ENCODE measurements at places on chromosomes 2 and 18.

GRCh38 chr18:58196881-58197872 lies 153.2 kb downstream of the NEDD4L start:
- no peaks in the 10 kb centered on the region for H3K27me3 ChIP-seq
- H3K27ac ChIP-seq = no peak overlapping the region
- DNase-seq = no peak
- H3K4me1 ChIP-seq = peaks cover 6% of the 10 kb centered on the region

DNA sequence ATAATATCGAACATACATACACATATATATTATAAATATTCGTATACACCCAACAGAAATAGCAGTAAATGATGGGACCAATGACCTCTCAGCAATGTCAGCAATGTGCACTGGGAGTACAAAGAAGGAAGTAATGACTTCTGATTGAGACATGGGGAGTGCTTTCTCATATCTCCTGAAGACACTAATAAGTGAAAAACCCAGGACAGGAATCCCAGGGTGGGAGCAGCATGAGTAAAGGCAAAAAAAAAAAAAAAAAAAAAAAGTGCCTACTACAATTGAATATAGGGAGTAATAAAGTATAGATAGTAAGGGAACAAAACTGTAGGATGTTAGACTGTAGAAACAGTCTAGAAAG lies 491.3 kb downstream of the IRS1 start:
- H3K4me3 ChIP-seq = no peak overlapping the region
- no peak overlapping the region for H3K27ac ChIP-seq
- no peak for DNase-seq
- H3K27me3 ChIP-seq = no peaks in the 10 kb centered on the region
- no peaks in the 10 kb centered on the region for H3K4me1 ChIP-seq

DNA sequence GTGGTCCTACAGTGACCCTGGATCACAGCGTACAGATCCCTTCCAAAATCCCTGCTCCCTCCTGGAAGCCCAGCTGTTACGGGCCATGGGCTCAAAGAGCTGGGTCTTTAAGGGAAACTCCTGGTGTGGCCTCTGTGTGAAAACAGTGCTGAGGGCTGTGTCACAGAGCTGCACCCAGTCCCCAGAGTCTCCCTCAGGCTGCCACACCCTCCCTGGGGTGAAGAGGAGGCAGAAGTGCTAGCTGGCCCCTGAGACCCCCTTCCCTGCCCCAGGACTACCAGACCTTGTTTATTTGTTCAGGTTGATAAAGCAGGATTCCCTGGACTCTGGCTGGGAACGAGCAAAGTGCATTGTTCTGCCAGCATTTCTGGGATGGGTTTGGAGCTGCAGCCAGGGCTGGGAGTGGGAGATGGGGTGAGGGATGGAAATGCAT lies 7.7 kb downstream of the ATOH8 start:
- H3K4me3 ChIP-seq = no peak overlapping the region
- peaks cover 8% of the 10 kb centered on the region for H3K27me3 ChIP-seq

- H3K4me3 ChIP-seq = no peak overlapping the region
- no peaks in the 10 kb centered on the region for H3K36me3 ChIP-seq
- H3K27me3 ChIP-seq = no peaks in the 10 kb centered on the region
- H3K27ac ChIP-seq = no peak overlapping the region
Measured at GRCh38 chr2:225566798-225567197, 167.3 kb downstream of the NYAP2 start.

DNA sequence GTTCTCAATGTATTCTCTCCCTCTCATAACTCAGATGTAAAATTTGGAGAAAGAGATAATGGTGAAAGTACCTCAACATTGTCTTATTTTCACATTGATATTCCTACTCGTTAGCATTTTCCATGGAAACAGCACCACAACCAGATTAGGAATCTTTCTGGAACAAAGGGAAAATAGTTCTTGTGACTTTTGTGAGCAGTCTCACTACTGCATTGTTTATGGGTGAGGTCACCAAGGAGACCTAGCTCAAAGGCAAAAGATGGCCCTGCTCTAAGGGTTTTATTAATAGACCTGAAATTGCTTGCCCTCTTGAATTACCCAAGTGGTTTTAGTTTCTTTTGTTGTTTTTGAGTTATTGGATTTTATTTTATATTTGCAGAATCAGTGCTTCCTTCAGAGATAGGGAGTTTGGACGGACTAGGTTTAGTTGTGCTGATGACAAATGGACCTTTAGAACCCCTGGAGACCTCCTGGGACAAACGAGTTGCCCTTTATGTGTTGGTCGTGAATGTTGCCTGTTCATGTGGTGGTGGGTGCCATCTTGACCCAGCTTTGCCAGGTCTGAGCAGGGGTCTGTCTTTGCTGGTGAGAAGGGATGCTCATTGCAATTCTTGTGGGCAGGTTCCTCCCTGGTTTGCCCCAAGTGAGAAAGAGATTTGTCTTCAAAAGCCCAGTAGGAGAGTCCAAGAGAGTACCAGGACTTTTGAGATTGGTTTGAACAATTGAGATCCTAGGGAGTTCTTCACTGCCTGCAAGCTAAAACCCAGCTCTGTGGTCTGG lies 58.1 kb downstream of the INPP4A start:
- peaks cover under 1% of the 10 kb centered on the region for H3K4me1 ChIP-seq
- no peak for DNase-seq
- H3K4me3 ChIP-seq = no peak overlapping the region
- no peaks in the 10 kb centered on the region for H3K36me3 ChIP-seq

GRCh38 chr18:3931542-3932112 lies 481.7 kb downstream of the TGIF1 start:
- H3K36me3 ChIP-seq = no peaks in the 10 kb centered on the region
- H3K4me1 ChIP-seq = no peaks in the 10 kb centered on the region
- no peak overlapping the region for H3K27ac ChIP-seq
- no peaks in the 10 kb centered on the region for H3K27me3 ChIP-seq
- no peak for DNase-seq

GRCh38 chr2:29246383-29247300 lies 131.4 kb downstream of the CLIP4 start:
- no peaks in the 10 kb centered on the region for H3K36me3 ChIP-seq
- H3K27ac ChIP-seq = no peak overlapping the region
- no peak for DNase-seq
- no peaks in the 10 kb centered on the region for H3K27me3 ChIP-seq

DNA sequence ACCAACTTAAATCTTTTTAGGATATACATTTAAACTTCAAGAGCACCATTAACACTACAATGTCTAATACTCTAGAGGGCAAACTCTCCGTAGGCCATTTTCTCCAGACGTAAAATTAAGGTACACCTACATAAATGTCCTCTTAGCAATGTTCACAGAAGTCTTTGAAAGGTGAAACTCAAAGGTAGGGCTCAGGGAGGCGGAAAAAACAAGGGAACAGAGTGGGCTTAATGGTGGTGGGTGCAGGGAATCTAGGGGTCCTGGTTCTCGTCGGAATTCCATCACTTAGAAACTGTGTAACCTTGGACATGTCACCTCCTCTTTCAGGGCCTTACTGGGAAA lies 668 bp downstream of the NFU1 start:
- H3K36me3 ChIP-seq = no peaks in the 10 kb centered on the region
- H3K27me3 ChIP-seq = no peaks in the 10 kb centered on the region
- DNase-seq = no peak
- H3K4me3 ChIP-seq = peak overlapping the region; percentile 76
- peaks cover 3% of the 10 kb centered on the region for H3K4me1 ChIP-seq

DNA sequence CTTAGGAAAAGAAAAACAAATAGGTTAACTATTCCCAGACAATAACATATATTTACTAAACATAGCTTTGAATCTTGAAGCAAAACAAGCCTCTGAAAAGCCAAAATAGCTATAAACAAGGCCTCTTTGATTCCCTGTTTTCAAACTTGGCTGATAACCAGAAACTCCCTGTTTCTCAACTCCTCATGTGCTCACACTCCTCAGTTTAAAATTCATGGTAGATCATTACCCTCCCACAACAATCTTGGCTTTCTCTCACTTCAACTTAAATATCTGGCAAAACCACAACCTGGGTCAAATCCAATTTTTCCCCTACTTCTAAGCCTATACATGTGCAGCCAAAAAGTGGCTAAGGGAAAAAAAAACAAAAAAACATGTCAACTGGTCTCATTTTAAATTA lies 15.6 kb downstream of the SUCLG1 start:
- H3K27ac ChIP-seq = no peak overlapping the region
- no peak for DNase-seq
- H3K4me3 ChIP-seq = no peak overlapping the region

GRCh38 chr2:8402222-8402621 lies 279.6 kb upstream of the ID2 start:
- no peaks in the 10 kb centered on the region for H3K36me3 ChIP-seq
- H3K27me3 ChIP-seq = no peaks in the 10 kb centered on the region
- DNase-seq = no peak
- H3K4me1 ChIP-seq = no peaks in the 10 kb centered on the region
- no peak overlapping the region for H3K4me3 ChIP-seq

DNA sequence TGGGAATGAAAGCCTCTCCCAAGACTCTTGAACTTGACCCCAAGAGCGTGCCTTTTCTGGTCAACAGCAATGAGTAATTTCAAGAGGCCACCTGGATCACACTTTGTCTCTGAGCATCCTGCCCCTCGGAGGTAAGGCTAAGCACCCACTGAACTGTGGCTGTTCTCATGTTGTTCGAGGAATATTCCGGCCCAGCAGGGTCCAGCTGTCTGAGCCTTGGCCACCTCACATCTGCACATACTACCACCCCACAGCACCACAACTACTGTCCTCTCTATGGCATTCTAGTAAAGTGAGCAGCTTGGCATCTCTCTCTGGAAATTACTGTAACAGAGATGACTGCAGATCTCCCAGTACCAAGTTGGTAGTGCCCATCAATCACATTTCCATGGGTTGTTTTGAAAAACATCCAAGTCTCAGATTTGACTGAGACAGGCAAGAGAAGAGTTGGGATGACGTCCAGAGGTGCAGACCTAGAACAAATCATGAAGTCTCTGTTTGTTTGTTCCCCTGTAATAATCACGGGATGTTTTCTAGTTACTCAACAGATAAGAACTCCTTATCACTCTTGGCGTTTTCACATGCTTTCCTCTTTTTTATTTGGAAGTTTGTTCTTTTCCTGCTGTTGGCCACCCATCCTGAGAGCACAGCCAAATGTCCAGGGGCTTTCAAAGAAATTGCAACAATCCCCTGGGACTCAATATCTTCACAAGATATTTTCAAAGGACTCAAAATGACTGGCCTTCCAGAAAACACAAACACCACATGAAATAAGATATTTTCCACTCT lies 336.0 kb upstream of the TNP1 start:
- no peaks in the 10 kb centered on the region for H3K27me3 ChIP-seq
- H3K27ac ChIP-seq = no peak overlapping the region
- no peak for DNase-seq
- no peaks in the 10 kb centered on the region for H3K36me3 ChIP-seq
- H3K4me3 ChIP-seq = no peak overlapping the region

GRCh38 chr2:214648520-214648919 lies 161.0 kb downstream of the BARD1 start:
- H3K36me3 ChIP-seq = no peaks in the 10 kb centered on the region
- no peaks in the 10 kb centered on the region for H3K27me3 ChIP-seq
- no peak for DNase-seq

DNA sequence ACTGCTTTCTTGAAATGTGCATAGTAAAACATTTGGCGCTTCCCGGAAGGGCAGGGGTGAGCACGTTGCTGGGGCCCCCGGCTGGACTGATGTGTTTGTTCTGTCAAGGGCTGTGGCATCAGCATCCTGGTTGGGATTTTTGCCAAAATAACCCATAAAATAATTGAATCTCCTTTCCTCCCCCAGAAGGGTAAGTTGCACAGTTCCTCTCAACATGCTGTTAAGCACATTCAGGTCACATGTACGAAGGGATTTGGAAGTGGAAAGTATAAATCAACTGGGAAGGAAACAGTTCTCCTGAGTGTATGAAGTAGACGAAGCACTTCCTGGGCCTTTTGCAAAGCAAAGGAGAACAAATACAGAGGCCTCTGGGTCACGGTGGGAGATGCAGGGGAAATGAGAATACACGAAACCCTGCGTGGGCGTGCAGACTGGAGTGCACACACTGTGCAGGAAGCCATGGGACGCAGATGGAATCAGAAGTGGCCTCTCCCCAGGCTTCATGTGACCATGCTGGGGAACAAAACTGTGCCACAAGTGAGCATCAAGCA lies 183.9 kb downstream of the LPIN1 start:
- DNase-seq = no peak
- no peak overlapping the region for H3K4me3 ChIP-seq
- H3K27ac ChIP-seq = no peak overlapping the region
- H3K27me3 ChIP-seq = no peaks in the 10 kb centered on the region
- H3K4me1 ChIP-seq = no peaks in the 10 kb centered on the region

GRCh38 chr2:215931256-215931903 lies 82.0 kb downstream of the MREG start:
- H3K27me3 ChIP-seq = no peaks in the 10 kb centered on the region
- H3K4me1 ChIP-seq = peaks cover 2% of the 10 kb centered on the region
- H3K27ac ChIP-seq = no peak overlapping the region
- no peak overlapping the region for H3K4me3 ChIP-seq
- H3K36me3 ChIP-seq = peaks cover 5% of the 10 kb centered on the region

DNA sequence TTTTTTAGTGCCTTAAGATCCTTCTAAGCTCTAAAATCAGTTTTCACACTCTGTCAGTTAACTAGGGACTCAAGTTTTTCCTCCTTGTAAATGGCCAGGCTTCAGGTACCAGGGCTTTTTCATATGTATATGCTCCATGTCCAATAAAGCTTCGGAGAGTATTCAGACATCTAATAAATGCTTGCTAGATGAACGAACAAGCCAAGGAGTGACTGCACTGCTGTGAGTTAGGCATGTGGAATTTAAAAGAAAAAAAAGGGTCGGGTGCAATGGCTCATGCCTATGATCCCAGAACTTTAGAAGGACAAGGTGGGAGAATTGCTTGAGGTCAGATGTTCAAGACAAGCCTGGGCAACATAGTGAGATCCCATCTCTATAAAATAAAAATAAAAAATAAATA lies 81.9 kb downstream of the CDH2 start:
- no peaks in the 10 kb centered on the region for H3K4me1 ChIP-seq
- no peak overlapping the region for H3K4me3 ChIP-seq
- H3K36me3 ChIP-seq = no peaks in the 10 kb centered on the region
- DNase-seq = no peak
- no peaks in the 10 kb centered on the region for H3K27me3 ChIP-seq
- no peak overlapping the region for H3K27ac ChIP-seq

- H3K4me1 ChIP-seq = no peaks in the 10 kb centered on the region
- H3K36me3 ChIP-seq = no peaks in the 10 kb centered on the region
- no peak within 1 kb of the TSS for H3K27ac ChIP-seq
- DNase-seq = peak; percentile 87
- peaks cover 13% of the 10 kb centered on the region for H3K27me3 ChIP-seq
Measured at GRCh38 chr2:153871231-153872221, at the start of gene GALNT13. GALNT13 (plus strand) TSS chr2:153871922.

- no peaks in the 10 kb centered on the region for H3K4me1 ChIP-seq
- no peaks in the 10 kb centered on the region for H3K36me3 ChIP-seq
- no peak overlapping the region for H3K27ac ChIP-seq
- no peak for DNase-seq
Measured at GRCh38 chr2:19365126-19365525, 6.7 kb upstream of the OSR1 start.

DNA sequence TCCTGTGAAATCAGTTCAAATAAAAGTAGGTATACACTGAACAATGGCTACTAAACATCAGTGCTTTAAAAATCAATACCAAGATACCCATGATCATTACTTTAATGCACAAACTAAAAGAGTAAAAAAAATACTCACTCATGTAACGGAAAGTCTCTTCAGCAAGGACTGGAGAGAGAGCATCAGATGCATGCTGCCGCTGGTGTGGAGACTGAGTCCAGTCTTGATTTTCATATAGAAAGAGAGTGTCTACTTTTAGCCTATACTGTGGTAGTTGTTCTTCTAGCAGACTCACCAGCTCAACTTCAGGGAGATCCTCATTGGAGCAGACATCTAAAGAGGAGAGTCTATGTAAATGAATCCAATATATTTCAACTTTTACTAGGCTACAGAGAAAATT lies 44.0 kb downstream of the TRAK2 start:
- H3K27me3 ChIP-seq = no peaks in the 10 kb centered on the region
- H3K4me3 ChIP-seq = no peak overlapping the region
- H3K4me1 ChIP-seq = no peaks in the 10 kb centered on the region
- DNase-seq = no peak
- H3K27ac ChIP-seq = no peak overlapping the region
